Naive thymus-derived CD4-positive, alpha-beta T cell (primary cell): ENCODE measurements at places on chromosomes 16 and 17.

DNA sequence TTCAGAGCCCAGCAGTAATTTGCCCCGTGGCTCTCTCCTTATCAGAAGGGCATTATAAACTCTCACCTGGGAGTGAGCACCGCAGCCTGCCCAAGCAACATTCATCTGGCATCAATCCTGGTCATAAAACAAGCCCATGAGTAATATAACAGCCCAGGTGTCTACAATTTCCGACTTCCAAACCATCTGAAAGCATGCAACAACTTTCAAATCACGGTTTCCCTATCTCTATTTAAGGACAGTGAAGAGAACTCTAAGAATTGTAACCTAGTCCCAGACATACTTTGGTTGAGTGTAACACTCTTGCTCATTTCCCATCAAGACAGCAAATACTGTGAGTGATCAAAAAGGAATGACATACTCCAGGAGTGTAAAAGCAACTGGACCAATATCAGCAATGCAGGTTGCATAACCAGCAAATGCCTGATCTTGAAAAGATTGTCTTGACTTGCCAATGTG is 487.4 kb upstream of the SOX9 start:
- no peaks in the 10 kb centered on the region for H3K27me3 ChIP-seq
- H3K4me1 ChIP-seq = no peaks in the 10 kb centered on the region
- H3K4me3 ChIP-seq = no peak overlapping the region
- H3K36me3 ChIP-seq = no peaks in the 10 kb centered on the region
- no peak for DNase-seq

DNA sequence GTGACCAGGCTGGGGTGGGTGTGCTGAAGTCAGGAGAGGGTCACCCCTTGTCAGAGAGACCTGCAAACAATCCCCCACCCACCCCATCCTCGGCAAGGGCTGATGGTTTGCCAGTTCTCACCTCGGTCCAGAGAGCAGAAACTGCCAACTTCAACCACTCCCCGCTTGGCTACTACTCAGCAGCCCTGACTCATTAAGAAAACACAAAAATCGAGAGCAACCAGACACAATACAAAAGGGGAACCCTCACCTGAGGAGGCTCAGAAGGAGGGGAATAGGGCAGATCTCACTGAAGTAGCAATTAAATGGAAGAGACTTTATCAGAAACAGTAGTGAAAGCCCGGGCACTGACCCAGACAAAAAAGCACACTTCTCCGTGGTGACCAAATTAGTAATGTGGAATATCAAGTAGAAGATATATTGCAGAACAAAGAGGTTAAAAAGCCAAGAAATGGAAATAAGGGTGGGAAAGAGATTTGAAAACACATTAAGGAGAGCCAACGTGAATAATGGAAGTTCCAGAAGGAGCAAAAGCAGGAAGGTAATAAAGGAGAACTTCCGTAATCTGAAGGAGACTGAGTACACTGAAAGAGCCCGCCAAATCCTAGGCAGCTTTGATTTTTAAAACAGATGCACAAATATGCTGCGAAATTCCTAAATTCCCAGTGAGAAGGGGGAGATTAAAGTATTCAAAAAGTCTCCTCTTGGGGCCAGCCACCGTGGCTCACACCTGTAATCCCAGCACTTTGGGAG is 23.6 kb downstream of the CENPV start:
- no peak for DNase-seq
- no peak overlapping the region for H3K27ac ChIP-seq
- H3K4me1 ChIP-seq = no peaks in the 10 kb centered on the region
- no peak overlapping the region for H3K4me3 ChIP-seq

DNA sequence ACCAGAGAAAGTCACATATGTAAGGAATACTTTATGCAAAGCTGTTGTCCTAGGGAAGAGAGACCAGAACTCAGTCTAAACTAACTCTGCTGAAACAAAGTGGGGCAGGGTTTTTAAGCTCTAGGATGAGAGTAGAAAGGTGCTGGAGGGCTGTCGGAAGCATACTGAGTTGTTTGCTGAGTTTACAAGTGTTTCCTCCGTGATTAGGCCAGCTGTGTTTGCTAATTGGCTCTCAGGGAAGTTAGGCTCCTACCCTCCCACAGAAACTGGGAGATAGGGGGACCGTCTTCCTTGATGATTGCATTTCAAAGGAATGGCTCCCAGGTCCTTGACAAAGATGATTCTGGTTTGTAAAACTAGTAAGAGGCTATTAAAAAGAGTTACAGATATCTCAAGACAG is 24.4 kb upstream of the CRYM start:
- H3K36me3 ChIP-seq = no peaks in the 10 kb centered on the region
- peaks cover 10% of the 10 kb centered on the region for H3K4me1 ChIP-seq
- H3K27ac ChIP-seq = no peak overlapping the region
- no peak for DNase-seq
- H3K27me3 ChIP-seq = no peaks in the 10 kb centered on the region

DNA sequence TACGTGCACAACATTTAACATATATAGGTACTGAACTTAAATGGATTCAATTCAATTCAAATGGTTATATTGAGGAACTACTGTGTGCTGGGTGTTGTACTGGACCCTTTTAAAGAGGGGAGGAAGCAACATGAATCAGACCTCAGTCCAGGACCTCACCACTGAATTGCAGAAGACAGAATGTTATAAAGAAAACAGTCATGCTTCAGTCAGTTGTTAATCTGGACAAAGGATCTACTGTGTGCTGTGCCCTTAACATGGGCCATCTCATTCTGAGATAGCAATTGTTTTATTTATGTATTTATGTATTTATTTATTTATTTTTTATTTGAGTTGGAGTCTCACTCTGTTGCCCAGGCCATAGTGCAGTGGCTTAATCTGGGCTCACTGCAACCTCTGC is 240.1 kb downstream of the HAPSTR1 start:
- H3K36me3 ChIP-seq = no peaks in the 10 kb centered on the region
- no peak for DNase-seq
- no peaks in the 10 kb centered on the region for H3K27me3 ChIP-seq
- no peak overlapping the region for H3K27ac ChIP-seq
- H3K4me1 ChIP-seq = no peaks in the 10 kb centered on the region

DNA sequence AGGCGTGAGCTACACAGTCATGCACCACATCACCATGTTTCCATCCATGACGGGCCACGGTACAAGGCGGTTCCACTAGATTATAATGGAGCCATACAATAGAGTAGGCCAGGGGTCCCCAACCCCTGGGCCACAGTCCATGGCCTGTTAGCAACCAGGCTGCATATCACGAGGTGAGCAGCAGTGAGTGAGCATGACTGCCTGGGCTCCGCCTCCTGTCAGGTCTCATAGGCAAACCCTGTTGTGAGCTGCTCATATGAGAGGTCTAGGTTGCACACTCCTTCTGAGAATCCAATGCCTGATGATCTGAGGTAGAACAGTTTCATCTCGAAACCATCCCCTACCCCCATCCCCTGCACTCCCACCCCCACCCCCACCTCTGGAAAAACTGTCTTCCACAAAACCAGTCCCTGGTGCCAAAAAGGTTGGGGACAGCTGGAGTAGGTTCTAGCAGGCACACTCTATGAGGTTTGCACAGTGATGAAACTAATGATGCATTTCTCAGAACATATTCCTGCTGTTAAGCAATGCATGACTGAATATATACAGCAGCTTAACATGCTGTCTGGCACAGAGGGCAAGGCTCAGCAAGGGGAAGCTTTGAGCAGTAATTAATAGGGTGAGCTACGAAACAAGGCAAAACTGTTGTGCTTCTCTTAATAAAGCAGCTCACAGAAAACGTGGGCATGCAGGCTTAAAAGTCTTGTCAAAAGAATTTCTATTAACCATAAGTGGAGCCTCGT is 108.0 kb downstream of the VPS53 start:
- no peak overlapping the region for H3K4me3 ChIP-seq
- no peaks in the 10 kb centered on the region for H3K27me3 ChIP-seq
- H3K4me1 ChIP-seq = no peaks in the 10 kb centered on the region
- H3K36me3 ChIP-seq = no peaks in the 10 kb centered on the region
- no peak overlapping the region for H3K27ac ChIP-seq

GRCh38 chr16:35306915-35307314 is 1847.5 kb downstream of the TP53TG3F start:
- H3K27me3 ChIP-seq = no peaks in the 10 kb centered on the region
- no peak overlapping the region for H3K27ac ChIP-seq
- H3K4me1 ChIP-seq = no peaks in the 10 kb centered on the region
- no peak for DNase-seq
- H3K36me3 ChIP-seq = no peaks in the 10 kb centered on the region

GRCh38 chr16:64308721-64309120 is 813.1 kb downstream of the CDH11 start:
- no peak overlapping the region for H3K4me3 ChIP-seq
- no peaks in the 10 kb centered on the region for H3K36me3 ChIP-seq
- no peak for DNase-seq
- no peak overlapping the region for H3K27ac ChIP-seq

GRCh38 chr17:27849474-27850185 is 43.5 kb downstream of the LYRM9 start:
- no peak for DNase-seq
- no peaks in the 10 kb centered on the region for H3K27me3 ChIP-seq
- H3K4me1 ChIP-seq = peaks cover 9% of the 10 kb centered on the region
- H3K27ac ChIP-seq = no peak overlapping the region

GRCh38 chr16:56960681-56961281 is 969 bp upstream of the CETP start:
- DNase-seq = no peak
- H3K4me3 ChIP-seq = no peak overlapping the region

DNA sequence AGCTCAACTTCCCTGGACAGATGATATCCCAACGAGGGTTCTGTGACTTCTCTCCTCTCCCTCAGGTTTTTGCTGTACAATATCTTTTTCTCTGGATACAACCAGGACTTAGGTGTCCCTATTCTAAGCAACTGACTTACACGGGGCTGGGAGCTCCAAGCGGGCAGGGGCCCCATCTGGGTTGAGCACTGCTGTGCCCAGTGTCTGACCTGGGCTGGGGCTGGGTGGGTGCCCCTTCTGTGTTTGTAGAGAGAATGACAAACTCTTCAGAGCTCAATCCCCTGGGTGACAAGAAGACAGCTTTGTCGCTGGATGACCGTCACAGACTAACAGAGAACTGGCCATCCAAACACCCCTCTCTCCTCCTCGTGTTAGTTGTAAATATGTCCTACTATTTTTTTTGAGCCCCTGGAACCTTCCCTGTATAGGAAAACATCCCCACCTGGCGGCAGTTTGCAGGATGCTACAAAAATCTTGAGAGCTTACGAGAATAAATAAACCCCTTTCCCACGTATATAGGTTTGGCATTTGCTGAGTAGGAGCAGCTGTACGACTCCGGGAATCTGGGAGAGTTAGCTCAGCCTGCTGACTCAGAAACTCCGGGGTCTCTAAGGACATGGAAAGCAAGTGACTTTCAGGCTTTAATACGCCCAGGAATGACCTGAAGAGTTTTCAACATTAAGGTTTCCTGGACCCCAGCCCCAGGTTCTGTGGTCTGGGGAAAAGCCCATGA is 23.7 kb upstream of the RCVRN start:
- H3K4me3 ChIP-seq = no peak overlapping the region
- H3K27ac ChIP-seq = no peak overlapping the region
- H3K27me3 ChIP-seq = no peaks in the 10 kb centered on the region
- no peaks in the 10 kb centered on the region for H3K36me3 ChIP-seq
- H3K4me1 ChIP-seq = no peaks in the 10 kb centered on the region

DNA sequence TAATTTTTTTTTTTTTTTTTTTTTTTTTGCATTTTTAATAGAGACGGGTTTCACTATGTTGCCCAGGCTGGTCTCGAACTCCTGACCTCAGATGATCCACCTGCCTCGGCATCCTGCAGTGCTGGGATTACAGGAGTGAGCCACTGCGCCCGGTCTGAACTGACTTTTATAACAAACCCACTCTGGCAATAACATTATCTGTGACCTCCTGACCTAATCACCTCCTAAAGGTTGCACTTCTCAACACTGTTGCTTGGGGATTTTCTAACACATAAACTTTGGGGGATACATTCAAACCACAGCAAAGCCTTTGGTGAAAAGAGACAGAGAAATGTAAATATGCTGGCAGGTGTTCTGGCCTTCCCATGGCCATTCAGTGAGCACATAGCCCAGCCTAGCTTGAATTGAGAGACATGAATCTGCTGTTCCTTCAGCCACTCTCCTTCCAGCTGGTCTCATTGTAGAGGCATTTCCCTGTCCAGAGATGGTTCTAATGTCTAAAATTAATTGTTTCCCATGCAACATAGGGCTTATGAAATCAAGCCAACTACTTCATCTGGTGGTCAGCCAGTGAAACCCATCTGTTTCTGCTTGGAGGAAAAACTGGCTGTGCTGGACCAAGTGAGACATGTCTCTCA is 28.3 kb downstream of the LYRM1 start:
- no peak overlapping the region for H3K4me3 ChIP-seq
- no peaks in the 10 kb centered on the region for H3K4me1 ChIP-seq
- DNase-seq = no peak
- peaks cover 14% of the 10 kb centered on the region for H3K36me3 ChIP-seq
- H3K27me3 ChIP-seq = no peaks in the 10 kb centered on the region
- no peak overlapping the region for H3K27ac ChIP-seq

DNA sequence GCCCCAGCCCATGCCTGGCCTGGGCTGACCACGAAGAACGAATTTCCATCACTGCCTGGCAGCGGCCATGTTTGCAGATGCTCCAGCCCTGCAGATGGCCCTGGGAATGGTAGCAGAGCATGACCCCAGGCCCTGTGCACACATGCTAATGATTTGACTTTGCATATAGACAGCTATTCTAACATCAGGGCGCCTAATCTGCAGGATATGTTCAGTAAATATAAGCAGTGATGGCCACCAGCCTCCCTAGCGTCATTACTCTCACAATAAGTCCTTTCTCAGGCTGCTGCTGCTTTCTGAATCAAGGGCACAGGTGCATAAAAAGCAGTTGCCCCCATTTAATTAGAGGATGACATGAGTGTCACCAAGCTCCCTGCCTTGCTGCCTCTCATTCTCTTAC is 24.2 kb downstream of the DNAH9 start:
- no peak for DNase-seq
- no peaks in the 10 kb centered on the region for H3K27me3 ChIP-seq
- no peaks in the 10 kb centered on the region for H3K36me3 ChIP-seq
- no peaks in the 10 kb centered on the region for H3K4me1 ChIP-seq
- no peak overlapping the region for H3K4me3 ChIP-seq
- no peak overlapping the region for H3K27ac ChIP-seq

DNA sequence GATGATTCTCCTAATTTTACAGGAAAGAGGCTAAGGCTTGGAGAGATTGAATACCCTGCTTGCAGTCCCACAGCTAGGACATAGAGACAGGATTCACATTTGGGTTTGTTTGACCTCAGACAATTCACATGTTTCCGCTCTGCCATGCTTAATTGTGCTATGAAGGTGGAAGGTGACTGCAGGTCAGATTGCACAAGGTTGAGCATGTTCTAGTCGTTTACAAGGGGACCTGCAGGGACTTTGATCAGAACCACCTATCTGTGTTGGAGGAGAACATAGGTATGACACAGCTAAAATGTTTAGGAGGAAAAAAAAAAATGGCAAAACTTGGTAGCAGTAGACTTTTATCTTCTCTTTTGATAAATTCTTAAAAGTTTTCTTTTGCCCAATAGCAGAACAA is 4.9 kb upstream of the ANKFN1 start:
- H3K4me3 ChIP-seq = no peak overlapping the region
- no peaks in the 10 kb centered on the region for H3K4me1 ChIP-seq
- DNase-seq = no peak
- H3K27ac ChIP-seq = no peak overlapping the region
- no peaks in the 10 kb centered on the region for H3K36me3 ChIP-seq
